ENCODE measurements at places on chromosomes 16 and 17. TPM values are rescaled to one million over a fixed set of nuclear protein-coding genes. Genes with fewer than 3 reads are reported as not detected.

DNA sequence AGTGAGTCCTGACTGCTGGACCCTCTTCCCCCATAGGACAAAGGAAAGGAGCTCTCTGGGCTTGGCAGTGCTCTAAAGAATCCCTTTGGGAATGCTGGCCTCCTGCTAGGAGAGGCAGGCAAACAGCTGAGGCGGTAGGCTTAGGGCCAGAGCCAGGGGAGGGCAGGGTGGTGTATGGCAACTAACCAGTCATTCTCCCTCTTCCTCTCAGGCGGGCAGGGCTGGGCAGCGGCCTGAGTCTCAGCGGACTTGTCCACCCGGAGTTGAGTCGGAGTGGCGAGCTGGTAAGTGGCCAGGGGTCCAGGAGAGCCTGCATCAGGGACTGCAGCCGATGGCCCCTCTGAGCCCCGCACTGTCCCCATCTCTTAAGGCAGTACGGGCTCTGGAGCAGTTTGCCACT is 4.4 kb downstream of the ACADVL start:
- no peak for DNase-seq

GRCh38 chr17:39794249-39794970 is 56.7 kb downstream of the GRB7 start:
- no peak for DNase-seq

DNA sequence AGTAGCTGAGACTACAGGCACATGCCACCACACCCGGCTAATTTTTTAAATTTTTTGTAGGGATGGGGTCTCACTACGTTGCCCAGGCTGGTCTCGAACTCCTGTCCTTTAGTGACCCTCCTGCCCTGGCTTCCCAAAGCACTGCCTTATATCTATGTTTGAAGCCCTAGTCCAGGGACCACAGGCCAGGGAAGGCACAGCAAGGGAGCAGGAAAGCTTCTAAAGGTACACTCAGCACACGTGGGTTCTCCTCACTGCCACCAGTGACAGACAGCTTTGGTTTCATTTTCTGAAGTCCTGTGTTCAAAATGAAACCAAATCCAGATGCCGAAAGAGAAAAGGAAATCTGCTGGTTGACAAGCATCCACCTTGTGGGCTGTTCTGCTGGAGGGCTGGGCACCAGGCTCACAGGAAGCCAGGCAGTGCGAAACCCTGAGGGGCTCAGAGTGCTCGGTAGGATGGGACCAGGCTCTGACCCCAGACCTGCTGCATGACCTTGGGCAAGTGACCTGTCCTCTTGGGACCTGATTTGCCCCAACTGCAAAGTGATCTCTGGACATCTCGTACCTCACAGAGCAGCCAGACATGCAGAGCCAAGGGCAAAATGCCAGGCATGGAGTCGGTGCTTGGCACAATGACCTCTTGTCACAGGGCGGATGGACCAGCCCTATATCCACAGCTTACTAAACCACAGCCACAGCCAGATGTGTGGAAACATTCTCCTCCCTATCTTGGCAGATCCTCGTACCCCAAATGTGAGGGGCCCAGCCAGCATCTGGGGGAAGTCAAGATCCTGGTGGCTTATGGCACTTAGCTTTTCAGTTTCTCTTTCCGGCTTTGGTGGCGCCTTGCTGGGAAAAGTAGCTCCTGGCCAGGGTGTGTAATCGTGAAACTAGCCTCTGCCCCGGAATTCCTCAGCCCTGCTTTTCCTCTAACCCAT is 2.8 kb upstream of the SOCS1 start:
- DNase-seq, result peak; percentile 50

DNA sequence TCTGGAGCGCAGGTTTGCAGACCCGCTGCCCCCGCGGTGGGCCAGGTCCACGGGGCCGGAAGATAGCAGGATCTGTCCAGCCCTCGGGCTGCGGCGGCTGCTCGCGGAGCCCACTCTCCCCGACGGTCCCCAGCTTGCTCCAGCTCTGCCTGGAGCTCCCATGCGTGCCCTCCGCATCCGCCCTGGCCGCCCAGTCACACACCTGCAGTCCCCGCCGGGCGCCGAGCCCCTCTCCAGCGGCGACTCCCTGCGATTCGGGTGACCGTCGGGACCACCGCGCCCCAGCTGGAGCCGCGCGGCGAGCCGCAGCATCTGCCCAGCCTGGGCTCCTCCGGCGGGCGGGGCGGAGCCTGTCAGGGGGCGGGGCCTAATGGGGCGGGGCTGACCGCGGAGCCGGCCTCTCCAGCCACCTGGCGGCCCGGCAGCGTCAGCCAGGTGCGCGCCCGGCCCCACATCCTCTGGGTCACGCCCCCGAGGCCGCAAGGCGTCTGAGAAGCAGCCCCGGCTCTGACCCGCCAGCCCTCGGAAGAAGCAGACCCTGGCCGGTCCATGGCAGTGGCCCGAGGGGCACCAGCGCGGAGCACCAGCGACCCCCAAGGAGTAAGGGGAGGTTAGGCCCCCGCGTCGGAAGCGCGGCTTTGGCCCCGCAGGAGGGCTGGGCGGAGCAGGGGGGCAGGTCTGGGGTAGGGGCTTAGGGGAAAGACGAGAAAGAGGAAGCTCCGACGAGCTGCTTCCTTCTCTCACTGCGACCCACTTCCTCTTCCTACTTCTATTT is at the start of gene PIK3R5:
TSS of gene PIK3R5 (minus strand) at position 314 of the 775 bp plus-strand sequence. CDS start 54,213 bp downstream, outside the sequence.
- DNase-seq, result no peak

DNA sequence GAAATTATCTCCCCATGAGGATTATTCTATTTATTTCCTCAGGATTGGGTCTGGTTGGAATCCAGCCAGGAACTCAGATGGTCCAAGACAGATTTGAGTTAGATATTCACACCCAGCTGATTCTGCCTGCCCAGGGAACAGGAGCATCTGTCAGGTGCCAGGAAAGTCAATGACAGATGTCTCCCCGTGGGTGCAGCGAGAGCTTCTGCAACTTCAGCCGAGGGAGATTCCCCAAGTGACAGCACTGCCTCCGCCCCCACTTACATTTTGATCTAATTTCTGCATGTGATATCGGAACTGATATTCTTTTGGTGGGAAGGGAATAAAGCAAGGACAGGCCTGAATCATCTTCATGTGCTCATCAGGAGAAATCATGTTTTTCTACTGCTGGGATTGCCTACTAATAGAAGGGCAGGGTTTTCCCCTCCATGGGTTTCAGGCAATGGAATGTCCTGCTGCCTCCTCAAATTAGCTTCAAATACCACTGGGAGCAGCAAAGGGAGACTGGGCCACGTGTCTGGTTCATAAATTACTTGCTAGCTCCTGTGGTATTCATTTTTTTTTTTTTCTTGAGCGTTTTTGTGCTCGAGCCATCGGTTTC is 15.7 kb upstream of the DHX8 start:
- DNase-seq, result no peak

DNA sequence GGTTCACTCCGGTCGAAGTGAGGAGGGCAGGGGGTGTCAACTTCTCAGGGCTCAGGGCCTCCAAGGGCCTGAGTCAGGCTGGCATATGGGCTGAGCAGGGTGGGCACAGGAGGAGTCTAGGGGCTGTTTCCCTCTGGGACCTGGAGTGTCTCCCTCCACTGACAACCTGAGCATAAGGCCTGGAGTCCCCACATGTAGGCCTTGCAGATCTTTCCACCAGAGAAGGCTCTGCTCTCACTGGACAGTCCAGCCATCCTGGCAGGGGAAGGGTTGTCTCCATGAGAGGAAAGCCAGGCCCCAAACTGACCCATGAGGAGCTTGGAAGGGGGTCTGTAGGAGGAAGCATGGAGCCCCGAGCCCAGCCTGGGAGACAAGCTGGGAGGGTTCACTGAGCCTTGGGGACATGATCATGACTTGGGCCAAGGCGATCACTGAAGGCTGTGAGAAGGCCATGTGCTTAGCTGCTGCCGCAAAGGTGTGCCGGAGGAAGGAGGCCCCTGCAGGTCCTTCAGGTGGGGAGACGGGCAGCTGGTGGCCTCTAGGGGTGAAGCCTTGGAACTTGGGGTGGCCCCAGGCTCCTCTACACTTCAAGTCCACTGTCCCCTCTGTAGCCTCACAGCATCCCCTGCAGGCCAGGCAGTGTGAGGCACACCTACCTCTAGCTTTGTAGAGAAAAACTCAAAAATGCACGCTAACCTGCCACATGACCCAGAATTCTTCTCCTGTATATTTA is 9.9 kb downstream of the CMTM2 start:
- peak; percentile 61 for DNase-seq

GRCh38 chr17:64504769-64505339 is 1.2 kb downstream of the DDX5 start:
- DNase-seq, result peak; percentile 82

DNA sequence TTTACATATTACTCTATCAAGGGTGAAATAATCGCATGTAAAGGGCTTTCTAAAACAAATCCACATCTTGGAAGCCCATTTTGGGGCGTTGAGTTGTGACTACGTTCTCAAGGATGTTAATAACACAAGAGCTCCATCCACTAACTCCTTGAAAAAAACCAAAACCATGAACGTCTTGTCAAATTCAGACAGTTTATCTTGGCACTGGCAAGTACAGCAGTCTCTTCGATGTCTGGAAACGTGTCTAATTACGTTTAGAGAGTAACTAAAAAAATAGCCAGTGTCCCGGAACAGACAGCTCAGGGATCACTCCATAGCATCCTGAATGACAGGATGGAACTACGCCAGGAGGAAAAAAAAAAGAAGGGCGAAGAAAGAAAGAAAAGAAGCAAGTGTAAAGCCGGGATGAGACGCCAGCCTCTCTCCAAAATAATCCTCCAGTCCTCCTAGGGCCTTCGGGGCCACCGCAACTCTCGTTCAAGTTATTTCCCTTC is 954 bp downstream of the MYO1D start:
- peak; percentile 56 for DNase-seq

- DNase-seq, result no peak
These were observed 19.4 kb downstream of the GGA3 start for GRCh38 chr17:75241996-75242460.

DNA sequence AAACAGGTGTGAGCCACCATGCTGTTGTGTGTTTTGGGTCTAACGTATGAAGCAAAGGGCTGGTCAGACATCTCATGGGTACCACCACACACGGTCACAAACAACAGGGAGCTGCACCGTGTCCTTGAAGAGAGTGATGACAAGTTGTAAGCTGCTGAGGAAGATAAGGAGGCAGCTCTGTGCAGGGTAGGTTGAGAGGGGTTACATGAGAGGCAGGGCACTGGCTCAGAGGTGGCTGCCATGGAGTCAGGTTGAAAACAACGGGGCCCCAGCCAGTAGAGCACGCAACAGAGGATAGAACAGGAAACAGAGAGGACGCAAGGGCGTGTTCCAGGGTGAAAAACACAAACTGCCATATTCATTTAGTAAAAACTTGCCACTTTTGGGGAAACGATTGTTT is 52.2 kb downstream of the TRARG1 start:
- no peak for DNase-seq

GRCh38 chr17:41486809-41487530 is 2.7 kb downstream of the KRT36 start:
- peak; percentile 19 for DNase-seq

DNA sequence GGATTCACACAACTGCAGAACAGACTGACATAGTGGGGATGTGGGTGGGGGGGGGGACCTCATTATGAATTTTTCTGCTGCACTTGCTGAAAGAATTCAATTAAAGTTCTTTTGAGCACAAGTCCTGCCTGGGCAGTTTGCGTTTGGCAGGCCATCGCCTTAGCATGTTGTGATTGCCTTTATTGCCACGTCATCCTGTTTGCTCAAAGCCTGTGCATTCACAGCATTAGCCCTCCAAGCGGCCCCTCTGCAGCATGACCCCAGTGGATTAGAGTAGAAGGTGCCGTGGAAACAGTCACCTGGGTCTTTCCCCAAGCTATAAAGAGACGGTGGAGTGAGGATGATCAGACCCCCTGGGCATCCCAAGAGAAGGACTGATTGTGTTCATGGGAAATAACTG is 17.2 kb downstream of the MSI2 start:
- no peak for DNase-seq

DNA sequence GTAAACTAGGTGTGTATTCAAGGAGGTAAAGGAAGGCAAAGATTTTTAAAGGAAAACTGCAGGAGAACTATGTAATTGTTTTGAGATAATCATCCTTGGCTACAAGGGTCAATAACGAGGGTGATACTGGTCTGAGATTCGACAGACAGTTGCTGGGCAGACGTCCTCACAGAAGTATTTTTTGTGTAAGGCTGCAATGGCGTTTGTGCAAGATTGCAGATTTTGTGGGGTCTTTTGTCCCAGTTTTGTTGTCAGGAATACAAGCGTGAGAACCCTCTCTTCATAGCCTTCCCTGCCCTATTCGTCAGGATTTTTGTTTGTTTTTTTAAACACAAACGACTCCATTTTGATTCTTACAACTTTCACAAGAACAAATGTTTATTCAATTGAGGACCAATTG is 57.5 kb downstream of the GPR139 start:
- DNase-seq, result no peak

GRCh38 chr16:58692450-58692849 is 7.9 kb upstream of the SLC38A7 start:
- no peak for DNase-seq

GRCh38 chr16:4847774-4848587 is 700 bp downstream of the UBN1 start:
- DNase-seq, result peak; percentile 60

GRCh38 chr17:74732042-74732867 is 4.8 kb upstream of the RAB37 start:
- DNase-seq, result no peak

DNA sequence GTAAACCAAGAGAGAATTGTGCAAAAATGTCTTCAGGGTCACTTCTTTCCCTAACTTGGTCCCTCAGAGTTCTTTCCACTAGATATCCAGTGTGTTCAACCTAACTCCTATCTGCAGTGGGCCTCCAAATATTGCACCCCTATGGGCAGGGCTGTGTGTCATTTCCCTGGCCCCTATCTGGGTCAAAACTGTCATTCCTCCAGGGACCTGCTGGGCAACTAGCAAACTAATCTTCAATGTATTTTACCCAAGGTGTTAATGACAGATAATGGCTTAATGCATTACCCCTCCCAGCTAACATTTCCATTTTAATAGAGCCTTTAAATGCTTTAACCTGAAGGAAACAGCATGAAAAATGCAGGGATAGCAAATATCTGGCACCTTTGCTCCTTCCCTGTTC is 25.8 kb upstream of the SKAP1 start:
- no peak for DNase-seq

GRCh38 chr16:69711115-69711740 is 15.1 kb downstream of the NQO1 start:
- peak; percentile 17 for DNase-seq

Gene SPG7
- 75.8 TPM for total RNA-seq

Gene DDX52
- 27.4 TPM for total RNA-seq

Gene NLRC3
- 2.6 TPM for total RNA-seq

Gene DRC3
- 1.1 TPM for total RNA-seq

Gene ARL5C
- total RNA-seq, result not detected

Gene DCXR
- total RNA-seq, result 35.5 TPM

Gene HASPIN
- total RNA-seq, result 1.6 TPM

Data from lung microvascular endothelial cell (primary cell).